Stimulated activated naive CD8-positive, alpha-beta T cell treated with anti-CD3 and anti-CD28 coated beads, Interleukin-15, amount 100 ng/mL, for 72 hours (primary cell): ENCODE measurements at places on chromosomes 1 and 21.

- DNase-seq = no peak
These were observed 2.4 kb downstream of the LIN28A start for GRCh38 chr1:26413031-26413430.

DNA sequence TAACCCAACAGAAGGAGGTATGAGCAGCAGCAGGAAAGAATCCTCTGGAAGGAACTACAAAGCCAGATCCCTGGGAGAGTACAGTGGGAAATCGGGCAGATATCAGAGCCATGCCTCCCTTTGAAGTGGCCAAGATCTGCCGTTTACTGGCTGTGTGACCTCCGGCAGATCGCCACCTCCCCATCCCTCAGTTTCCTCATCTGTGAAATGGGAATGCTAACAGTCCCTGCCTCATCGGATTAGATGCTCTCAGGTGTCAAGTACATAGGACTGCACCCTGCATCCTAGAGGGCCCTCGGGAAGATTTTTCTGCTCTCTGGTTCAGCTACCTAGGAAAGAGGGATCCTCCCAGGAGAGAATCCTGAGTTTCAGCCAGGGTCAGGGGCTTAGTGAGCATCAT lies 60.6 kb upstream of the EFHD2 start:
- DNase-seq = no peak

GRCh38 chr1:215243345-215244054 lies 161.0 kb downstream of the KCNK2 start:
- DNase-seq = no peak

GRCh38 chr1:170471398-170472053 lies 60.4 kb upstream of the GORAB start:
- DNase-seq = no peak

DNA sequence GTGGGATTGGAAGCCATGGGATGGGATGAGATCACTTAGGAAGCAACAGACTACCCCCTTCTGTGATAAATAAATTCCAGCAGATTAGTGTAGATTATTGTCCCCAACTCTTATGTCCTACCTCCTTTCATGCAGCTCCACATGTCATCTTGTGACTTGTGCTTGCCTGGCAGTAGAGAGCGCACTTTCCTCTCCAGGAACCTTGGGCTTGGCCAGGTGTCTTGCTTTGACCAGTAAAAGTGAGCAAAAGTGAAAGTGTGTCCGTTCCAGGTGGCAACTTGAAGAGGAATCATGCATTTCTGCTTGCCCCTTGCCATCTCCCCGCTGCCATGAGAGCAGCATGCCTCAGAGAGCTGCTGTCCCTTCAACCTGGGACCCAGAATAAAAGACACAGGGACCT lies 122.9 kb upstream of the ERG start:
- no peak for DNase-seq

GRCh38 chr1:51188230-51188629 lies 47.8 kb upstream of the RNF11 start:
- DNase-seq = no peak

- no peak for DNase-seq
These were observed 85.5 kb upstream of the ATP1A1 start for GRCh38 chr1:116287341-116288200.

- DNase-seq = no peak
These were observed 636 bp downstream of the WARS2 start for GRCh38 chr1:119139857-119140176.

GRCh38 chr1:15362737-15363128 lies 47.0 kb upstream of the EFHD2 start:
- DNase-seq = no peak

GRCh38 chr1:241582921-241583321 lies 50.7 kb downstream of the KMO start:
- no peak for DNase-seq
